ENCODE measurements at places on chromosomes 11 and 22. TPM values are rescaled to one million over a fixed set of nuclear protein-coding genes. Genes with fewer than 3 reads are reported as not detected.

DNA sequence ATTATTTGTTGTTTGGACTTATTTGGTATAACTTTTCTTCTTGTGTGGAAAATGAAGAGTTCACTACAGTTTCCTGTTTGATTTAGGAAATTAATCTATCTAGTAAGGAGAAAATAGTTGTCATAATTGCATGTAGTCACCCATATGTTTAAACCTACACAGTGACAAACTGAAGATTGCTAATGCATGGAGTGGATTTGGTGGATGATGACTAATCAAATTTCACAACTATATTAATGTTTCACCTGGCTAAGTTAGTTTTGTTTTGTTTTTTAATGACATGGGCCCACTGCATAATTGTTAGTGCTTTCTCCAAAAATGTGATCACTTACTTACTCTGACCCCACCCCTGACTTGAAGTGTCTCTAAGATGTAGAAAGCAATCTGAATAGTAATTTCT is 170.6 kb downstream of the DYNC2H1 start:
- H3K27ac ChIP-seq, result no peak overlapping the region
- peak; percentile 19 for DNase-seq
- H3K36me3 ChIP-seq, result no peaks in the 10 kb centered on the region
- H3K4me1 ChIP-seq, result no peaks in the 10 kb centered on the region
- H3K27me3 ChIP-seq, result no peaks in the 10 kb centered on the region

RIC3 gene
- not detected for total RNA-seq

DNA sequence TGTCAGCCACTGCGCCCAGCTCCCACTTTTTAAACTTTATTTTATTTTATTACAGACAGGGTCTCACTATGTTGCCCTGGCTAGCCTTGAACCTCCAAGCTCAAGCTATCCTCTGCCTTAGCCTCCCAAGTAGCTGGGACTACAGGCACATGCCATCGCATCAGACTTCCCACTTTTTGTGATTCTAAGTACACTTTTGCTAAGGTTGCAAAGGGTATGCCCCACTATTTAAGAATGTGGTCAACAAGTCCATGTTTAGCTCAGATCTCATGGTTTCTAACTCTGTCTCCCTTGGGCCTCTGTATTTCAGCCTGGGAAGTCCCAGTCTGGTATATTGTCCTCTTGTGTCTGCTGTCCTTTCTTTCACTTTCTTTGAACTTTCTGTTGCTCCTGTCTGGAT is 35.3 kb downstream of the EXPH5 start:
- no peaks in the 10 kb centered on the region for H3K27me3 ChIP-seq
- no peak for DNase-seq
- H3K27ac ChIP-seq, result no peak overlapping the region
- peaks cover 11% of the 10 kb centered on the region for H3K4me1 ChIP-seq
- no peak overlapping the region for H3K4me3 ChIP-seq

GRCh38 chr22:42292732-42293520 is 22.5 kb upstream of the TCF20 start:
- no peaks in the 10 kb centered on the region for H3K4me1 ChIP-seq
- H3K27ac ChIP-seq, result no peak overlapping the region
- DNase-seq, result no peak

KLHDC7B gene
- not detected for total RNA-seq

GRCh38 chr11:119149786-119150275 is 979 bp downstream of the ABCG4 start:
- DNase-seq, result no peak
- H3K4me1 ChIP-seq, result 0 out of 2 replicates have a peak, but pooled peaks cover 2% of the 10 kb centered on the region
- no peaks in the 10 kb centered on the region for H3K36me3 ChIP-seq
- peaks cover 53% of the 10 kb centered on the region for H3K27me3 ChIP-seq

APOL2 gene
- 57.5 TPM for total RNA-seq

- no peak overlapping the region for H3K27ac ChIP-seq
- no peak for DNase-seq
- no peak overlapping the region for H3K4me3 ChIP-seq
- no peaks in the 10 kb centered on the region for H3K36me3 ChIP-seq
- no peaks in the 10 kb centered on the region for H3K4me1 ChIP-seq
- no peaks in the 10 kb centered on the region for H3K27me3 ChIP-seq
Observed at GRCh38 chr11:24615451-24616160, 118.8 kb downstream of the LUZP2 start.

GRCh38 chr11:102600666-102601065 is 24.5 kb downstream of the MMP20 start:
- H3K36me3 ChIP-seq, result no peaks in the 10 kb centered on the region
- no peak for DNase-seq
- H3K4me3 ChIP-seq, result no peak overlapping the region
- no peaks in the 10 kb centered on the region for H3K27me3 ChIP-seq

- no peak overlapping the region for H3K27ac ChIP-seq
- H3K4me1 ChIP-seq, result peaks cover 16% of the 10 kb centered on the region
- no peak overlapping the region for H3K4me3 ChIP-seq
- no peaks in the 10 kb centered on the region for H3K27me3 ChIP-seq
- peak; percentile 22 for DNase-seq
Observed at GRCh38 chr11:65551572-65552387, 6.4 kb downstream of the LTBP3 start.

GRCh38 chr11:128916681-128917080 is 25.5 kb downstream of the KCNJ5 start:
- H3K27ac ChIP-seq, result no peak overlapping the region
- H3K4me1 ChIP-seq, result no peaks in the 10 kb centered on the region
- H3K4me3 ChIP-seq, result no peak overlapping the region
- H3K27me3 ChIP-seq, result peaks cover 47% of the 10 kb centered on the region
- H3K36me3 ChIP-seq, result no peaks in the 10 kb centered on the region
- no peak for DNase-seq

DNA sequence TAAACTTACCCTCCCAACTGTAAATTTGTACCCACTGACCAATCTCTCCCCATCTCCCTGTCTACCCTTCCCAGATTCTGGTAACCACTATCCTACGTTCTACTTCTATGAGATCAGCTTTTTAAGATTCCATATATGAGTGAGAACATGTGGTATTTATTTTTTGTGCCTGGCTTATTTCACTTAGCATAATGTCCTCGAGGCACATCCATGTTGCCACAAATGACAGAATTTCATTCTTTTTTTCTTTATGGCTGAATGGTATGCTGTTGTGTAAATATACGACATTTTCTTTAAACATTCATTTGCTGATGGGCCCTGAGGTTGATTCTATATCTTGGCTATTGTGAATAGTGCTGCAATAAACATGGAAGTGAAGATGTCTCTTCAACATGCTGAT is 74.7 kb upstream of the RRM1 start:
- H3K27me3 ChIP-seq, result no peaks in the 10 kb centered on the region
- no peaks in the 10 kb centered on the region for H3K36me3 ChIP-seq
- 0 out of 2 replicates have a peak, but pooled peaks cover 3% of the 10 kb centered on the region for H3K4me1 ChIP-seq
- H3K27ac ChIP-seq, result no peak overlapping the region
- H3K4me3 ChIP-seq, result no peak overlapping the region

CD3D gene
- not detected for total RNA-seq

DNA sequence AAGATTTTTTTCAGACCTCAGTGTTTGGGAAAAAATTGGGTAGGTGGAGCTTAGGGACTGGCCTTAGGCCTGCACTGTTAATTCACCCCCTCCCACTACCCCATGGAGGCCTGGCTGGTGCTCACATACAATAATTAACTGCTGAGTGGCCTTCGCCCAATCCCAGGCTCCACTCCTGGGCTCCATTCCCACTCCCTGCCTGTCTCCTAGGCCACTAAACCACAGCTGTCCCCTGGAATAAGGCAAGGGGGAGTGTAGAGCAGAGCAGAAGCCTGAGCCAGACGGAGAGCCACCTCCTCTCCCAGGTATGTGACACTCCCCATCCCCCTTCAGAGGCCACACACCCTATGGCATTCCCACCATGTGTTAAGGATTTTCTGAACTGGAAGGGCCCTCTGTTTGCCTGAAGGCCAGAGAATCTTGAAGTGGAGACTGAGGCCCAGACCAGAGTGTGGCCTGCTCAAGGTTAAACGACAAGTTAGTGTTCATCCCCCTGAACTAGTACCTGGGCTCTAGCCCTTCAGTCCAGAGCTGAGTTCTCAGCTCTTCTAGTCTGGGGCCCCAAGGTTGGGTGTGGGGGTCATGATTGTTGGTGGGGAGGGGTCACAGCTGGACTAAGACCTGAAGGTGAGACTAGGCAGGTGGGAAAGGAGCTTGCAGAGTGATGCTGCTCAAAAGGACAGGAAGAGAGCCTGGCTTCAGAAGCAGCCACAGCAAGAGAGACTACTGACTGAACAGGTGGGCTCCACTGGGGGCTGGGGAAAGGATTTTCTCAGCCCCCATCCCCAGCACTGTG is 2.3 kb upstream of the FOLR1 start:
- no peaks in the 10 kb centered on the region for H3K4me1 ChIP-seq
- no peak for DNase-seq
- peaks cover 3% of the 10 kb centered on the region for H3K27me3 ChIP-seq

DSCAML1 gene
- not detected for total RNA-seq

NCF4 gene
- not detected for total RNA-seq

MS4A3 gene
- total RNA-seq, result not detected

MYO7A gene
- total RNA-seq, result not detected

- no peak overlapping the region for H3K4me3 ChIP-seq
- H3K36me3 ChIP-seq, result no peaks in the 10 kb centered on the region
- no peaks in the 10 kb centered on the region for H3K4me1 ChIP-seq
- H3K27me3 ChIP-seq, result peaks cover 16% of the 10 kb centered on the region
Observed at GRCh38 chr11:32379719-32380118, 55.6 kb downstream of the WT1 start.

OR2AT4 gene
- not detected for total RNA-seq

SLC5A4 gene
- total RNA-seq, result under 0.01 TPM

TREH gene
- not detected for total RNA-seq

All from IMR-90 (cell line).